T follicular helper cell (primary cell): ENCODE measurements at places on chromosomes 7 and 10.
A peak's percentile ranks its signal among the peaks of the same experiment; 100 is the strongest.

GRCh38 chr7:117395743-117396142 is 31.6 kb downstream of the ASZ1 start:
- DNase-seq: no peak

- no peak for DNase-seq
Observed at GRCh38 chr7:12226756-12227155, 15.7 kb downstream of the TMEM106B start.

- no peak for DNase-seq
Observed at GRCh38 chr7:66219805-66220204, 14.7 kb downstream of the TPST1 start.

- DNase-seq: no peak
Observed at GRCh38 chr10:132972986-132973902, 30.9 kb upstream of the CFAP46 start.

DNA sequence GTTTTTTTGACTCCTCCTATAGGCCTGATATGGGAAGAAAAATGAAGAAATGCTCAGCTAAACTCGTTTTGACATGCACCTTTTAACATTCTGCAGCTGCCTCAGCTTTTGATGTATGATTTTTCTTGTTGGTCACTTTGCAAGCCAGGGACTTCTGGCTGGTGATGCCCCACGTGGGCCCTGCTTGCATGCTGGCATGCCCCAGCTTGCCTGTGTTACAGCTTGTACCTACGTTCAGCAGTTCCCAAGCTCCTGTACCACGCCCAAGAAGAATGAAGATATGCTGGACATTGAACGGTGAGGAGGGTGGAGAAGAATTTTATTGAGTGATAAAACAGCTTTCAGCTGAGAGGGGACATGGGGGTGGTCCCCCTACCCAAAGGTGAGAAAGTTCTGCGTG is 245.6 kb upstream of the FZD8 start:
- DNase-seq: no peak

DNA sequence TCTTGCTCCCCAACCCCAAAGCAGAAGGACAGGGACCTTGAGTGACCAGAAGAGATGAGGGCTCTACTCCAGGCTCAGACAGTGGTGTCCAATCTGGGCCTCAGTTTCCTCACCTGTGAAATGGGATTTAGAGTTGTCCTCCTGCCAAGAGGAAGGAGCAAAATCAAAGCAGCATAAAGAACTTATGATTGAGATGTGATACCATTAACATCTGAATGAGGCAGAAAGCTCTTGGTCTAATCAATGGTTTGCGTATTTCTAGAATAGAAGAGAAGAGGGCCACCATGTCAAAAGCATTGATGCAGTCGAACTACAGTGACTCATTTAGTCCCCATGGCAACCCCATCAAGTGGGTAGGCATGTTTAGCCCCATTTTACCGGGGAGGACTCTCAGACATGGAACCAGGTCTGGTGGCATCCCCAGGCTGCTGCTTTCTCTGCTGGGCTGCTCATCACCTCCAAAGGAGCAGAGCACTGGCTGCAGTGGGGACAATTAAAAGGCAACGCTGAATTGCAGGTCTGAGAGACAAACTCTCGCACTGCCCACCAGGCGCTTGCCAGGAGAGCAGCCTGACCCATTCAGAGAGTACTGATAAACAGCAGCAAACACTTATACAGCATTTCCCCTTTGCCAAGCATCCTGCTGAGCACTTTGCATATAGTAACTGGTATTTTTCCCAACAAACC is 175.9 kb downstream of the NEURL1 start:
- no peak for DNase-seq

- DNase-seq: no peak
Observed at GRCh38 chr10:7171825-7172224, 239.0 kb downstream of the SFMBT2 start.

GRCh38 chr10:133187091-133187905 is 27.3 kb downstream of the KNDC1 start:
- no peak for DNase-seq

DNA sequence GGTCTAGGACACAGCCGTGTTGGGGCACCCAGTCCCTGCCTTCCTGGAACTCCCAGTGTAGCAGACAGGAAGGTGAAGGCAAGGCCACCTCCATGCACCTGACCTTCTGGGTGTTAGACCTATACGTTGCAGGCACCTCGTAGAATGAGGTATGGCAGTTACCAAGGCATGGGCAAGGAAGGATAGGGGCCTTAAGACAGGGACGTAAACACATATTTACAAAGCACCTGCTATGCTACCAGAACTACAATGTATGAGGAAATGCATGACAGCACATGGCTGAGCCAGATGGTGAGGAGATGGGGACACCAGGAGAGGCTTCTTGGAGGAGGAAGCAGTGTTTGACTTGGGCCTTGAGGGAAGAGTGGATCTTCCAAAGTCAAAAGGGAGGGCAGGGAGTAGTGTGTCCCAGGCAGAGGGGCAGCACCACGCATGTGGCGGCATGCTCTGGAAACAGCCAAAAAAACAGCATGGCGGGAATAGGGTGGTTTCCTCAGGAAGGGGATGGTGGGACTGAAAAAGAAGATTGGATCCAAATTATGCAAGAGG is 231.2 kb downstream of the FANK1 start:
- no peak for DNase-seq

DNA sequence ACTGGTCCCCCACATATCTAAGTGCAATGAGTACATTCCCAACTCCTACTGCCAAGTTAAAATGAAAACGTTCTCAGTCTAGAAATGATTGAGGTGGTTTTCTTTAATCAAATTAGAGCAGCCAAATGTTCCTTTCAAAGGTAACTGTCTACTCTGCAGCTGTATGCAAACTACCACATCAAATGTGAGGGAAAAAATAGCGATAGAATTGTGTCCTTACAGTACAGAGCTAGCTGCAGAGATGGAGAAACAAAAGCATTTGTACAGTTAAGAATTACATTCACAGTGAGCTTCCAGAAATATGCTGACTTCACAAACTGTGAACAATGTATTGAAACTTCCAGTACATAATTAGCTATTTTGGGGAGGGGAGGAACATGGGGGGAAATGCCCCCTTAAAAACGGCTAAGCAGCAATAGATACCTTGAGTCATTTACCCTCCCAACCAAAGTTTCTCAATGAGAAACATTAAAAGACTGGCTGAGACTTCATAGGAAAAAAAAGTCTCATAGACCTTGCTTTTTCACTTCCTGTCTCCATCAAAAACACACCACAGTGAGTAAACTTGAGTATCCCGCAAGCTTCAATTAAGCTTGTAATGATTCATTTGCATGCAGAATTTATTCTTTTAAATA is 22.9 kb downstream of the CDK6 start:
- DNase-seq: no peak

DNA sequence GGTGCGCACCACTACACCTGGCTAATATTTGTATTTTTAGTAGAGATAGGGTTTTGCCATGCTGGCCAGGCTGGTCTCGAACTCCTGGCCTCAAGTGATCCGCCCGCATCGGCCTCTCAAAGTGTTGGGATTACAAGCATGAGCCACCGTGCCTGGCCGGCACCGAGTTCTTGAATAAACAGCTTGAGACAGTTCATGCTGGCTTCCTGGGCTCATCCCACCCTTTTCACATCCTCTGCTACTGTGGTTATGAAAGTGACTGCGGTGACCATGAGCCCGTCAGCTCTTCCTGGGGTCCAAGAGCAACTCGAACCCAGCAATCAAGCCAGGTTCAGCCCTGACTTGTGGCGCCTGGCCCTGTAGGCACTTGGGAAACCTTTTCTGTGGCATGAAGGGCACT is 38.7 kb downstream of the HIP1 start:
- no peak for DNase-seq

- DNase-seq: peak; percentile 81
Observed at GRCh38 chr10:97400665-97401454, at the start of gene RRP12. TSS of gene RRP12 (minus strand) at chr10:97401340. CDS start at chr10:97401231, 109 bp downstream.

DNA sequence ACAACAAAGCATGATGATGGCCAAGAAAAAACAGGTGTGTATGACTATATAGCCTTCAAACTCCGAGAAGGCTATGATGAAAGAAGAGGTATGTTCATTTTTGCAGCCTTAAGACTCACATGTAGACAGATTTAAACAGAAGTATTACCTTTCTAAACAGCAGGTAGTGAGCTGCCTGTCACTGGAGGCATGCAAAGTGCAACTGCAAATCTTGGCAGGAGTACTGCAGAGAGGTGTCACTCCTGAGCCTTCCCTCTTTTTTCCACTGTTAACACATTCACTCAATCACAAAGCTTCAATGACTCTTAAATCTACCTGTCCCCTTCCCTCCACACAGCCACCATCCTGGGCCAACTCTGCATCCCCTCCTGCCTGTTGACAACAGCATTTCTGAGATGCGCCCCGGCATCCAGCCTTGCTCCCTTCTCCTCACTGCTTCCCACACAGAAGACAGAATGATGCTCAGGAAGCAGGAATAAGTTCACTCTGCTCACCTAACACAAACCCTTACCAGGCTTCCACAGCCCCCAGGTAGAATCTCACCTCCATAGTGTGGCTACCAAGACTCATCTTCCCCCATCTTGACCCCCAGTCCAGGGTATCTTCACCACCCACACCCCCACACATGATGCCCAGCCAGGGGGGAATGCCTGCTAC is 161.9 kb upstream of the ZMIZ1 start:
- DNase-seq: no peak

DNA sequence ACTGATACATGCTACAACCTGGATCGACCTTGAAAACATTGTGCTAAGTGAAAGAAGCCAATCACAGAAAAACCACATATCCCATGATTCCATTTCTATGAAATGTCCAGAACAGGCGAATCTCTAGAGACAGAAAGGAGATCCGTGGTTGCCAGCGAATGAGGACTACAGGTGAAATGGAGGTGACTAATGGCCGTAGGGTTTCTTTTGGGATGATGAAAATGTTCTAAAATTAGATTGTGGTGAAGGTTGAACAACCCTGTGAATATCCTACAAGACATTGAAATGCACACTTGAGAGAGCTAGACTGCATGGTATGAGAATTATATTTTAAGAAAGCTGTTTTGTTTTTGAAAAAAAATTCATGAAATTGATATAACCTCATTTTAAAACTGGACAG is 188.5 kb upstream of the PLXNA4 start:
- DNase-seq: no peak

DNA sequence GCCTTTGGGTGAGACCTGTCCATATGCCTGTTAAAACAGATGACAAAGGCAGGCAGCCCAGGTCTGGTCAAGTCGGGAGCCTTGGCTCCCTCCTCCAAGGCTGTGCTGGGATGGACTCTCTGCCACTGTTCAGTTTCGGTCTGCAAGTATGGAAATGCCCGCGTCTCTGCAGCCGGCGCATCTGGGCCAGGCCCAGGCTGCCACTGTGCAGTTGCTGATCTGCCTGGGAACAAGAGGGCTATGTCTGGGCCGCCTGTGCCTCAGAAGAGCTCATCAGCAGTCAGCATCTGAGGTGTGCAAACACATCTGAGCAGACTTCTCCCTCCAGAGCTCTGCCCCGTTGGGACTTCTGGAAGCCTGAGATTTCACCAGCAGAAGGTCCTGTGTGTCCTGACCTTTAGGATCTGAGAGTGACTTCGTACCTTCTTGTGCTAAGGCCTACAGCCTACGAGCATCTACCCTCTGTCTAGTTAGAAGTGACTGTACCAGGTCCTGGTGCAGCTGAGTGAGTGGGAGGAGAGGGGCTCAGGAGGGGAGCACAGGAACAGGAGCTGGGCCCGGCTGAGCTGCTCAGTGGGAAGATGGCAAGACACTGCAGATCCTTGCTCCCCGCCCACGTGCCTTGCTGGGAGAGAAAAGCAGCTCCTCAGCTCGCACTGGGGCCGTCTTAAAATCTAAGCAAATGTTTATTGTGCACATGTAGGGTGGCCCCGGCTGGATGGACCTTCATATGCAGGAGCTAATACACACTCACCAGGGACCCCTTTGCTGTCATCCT is 50.9 kb downstream of the DOCK1 start:
- no peak for DNase-seq

DNA sequence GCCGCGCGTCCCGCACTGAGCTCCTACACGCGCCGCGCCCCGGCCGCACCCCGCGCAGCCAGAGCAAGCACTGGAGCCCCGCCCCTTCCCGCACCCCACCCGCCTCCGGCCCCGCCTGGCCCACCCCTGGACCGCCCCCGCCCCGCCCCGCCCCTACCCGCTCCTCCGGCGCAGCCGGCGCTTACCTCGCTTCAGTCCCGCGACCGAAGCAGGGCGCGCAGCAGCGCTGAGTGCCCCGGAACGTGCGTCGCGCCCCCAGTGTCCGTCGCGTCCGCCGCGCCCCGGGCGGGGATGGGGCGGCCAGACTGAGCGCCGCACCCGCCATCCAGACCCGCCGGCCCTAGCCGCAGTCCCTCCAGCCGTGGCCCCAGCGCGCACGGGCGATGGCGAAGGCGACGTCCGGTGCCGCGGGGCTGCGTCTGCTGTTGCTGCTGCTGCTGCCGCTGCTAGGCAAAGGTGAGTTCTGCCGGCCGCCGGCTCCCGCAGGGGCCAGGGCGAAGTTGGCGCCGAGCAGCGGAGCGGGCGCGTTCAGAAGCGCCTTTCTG is at the start of gene RET:
Gene RET (plus strand): TSS at position 194 of the 545 bp plus-strand sequence. CDS start 190 bp downstream, at position 384.
- DNase-seq: no peak

GRCh38 chr7:158024881-158025280 is 562.7 kb downstream of the PTPRN2 start:
- no peak for DNase-seq
